ENCODE measurements at places on chromosomes 4 and X.
A peak's percentile ranks its signal among the peaks of the same experiment; 100 is the strongest.

GRCh38 chrX:39258331-39258730 lies 457.1 kb downstream of the MID1IP1 start:
- DNase-seq, result no peak

DNA sequence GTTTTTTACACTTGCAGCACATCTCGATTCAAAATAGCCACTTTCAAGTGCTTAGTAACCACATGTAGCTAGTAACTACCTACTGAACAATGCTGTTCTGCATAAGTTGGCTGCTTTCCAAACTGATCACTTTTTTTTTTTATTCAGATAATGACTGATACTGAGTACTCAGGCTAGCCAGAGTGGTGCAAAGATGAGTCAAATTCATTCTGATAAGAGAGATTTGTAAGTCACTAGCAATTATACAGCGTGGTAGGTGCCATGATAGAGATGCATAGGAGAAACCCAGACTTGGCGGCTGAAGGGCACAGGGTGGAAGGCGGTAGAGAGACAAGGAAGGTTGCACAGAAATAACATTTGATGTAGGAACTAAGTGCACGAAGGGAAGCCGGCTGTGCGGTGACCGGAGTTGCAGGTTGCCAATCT lies 357 bp upstream of the IGBP1 start:
- no peak for DNase-seq

GRCh38 chrX:154484255-154485149 lies 1.9 kb downstream of the UBL4A start:
- DNase-seq, result no peak

- DNase-seq, result no peak
Observed at GRCh38 chr4:108651014-108651791, 804 bp downstream of the OSTC start.

GRCh38 chr4:101421386-101421785 lies 74.1 kb upstream of the PPP3CA start:
- no peak for DNase-seq

- DNase-seq, result no peak
Observed at GRCh38 chr4:81688085-81688484, 216.4 kb upstream of the RASGEF1B start.

DNA sequence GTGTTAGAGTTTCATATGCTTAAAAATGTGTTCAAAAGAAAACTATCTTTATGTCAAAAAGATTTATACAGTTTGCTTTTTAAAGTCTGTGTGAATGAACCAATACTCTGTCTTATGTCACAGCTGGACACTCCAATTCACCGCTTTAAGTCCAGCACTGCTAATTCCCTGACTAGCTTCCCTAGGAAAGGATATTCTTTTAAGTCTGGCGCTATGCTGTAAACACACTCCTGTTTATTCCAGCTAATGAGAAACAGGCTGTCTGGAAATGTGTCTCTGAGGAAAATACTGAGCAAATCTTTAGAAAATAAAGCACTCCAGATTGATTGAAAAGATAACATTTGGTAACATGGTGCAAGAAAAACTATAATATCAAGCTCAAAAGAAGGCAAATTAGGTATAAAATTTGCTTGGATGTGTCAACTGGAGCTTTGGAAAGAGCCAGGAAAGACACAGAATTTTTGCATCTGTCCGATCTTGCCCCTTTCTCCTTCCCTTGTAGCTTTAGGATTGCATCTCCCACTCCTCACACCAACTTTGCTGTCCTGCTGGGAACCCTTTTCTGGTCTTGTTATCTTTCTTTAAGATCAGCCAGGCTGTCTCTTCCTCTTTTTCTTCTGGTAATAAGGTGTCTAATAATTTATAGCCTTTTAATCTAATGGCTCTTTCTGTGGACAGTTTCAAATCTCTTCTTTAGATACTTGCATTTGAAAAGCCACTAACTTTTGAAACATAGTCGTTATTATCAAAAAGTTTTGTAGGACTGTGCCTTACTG lies 40.9 kb upstream of the VEGFC start:
- no peak for DNase-seq

- no peak for DNase-seq
Observed at GRCh38 chrX:109974906-109975655, 27.8 kb upstream of the TMEM164 start.

GRCh38 chrX:13069771-13070416 lies 25.5 kb upstream of the FAM9C start:
- no peak for DNase-seq

- DNase-seq, result no peak
Observed at GRCh38 chr4:82624819-82625218, 63.0 kb upstream of the TMEM150C start.

DNA sequence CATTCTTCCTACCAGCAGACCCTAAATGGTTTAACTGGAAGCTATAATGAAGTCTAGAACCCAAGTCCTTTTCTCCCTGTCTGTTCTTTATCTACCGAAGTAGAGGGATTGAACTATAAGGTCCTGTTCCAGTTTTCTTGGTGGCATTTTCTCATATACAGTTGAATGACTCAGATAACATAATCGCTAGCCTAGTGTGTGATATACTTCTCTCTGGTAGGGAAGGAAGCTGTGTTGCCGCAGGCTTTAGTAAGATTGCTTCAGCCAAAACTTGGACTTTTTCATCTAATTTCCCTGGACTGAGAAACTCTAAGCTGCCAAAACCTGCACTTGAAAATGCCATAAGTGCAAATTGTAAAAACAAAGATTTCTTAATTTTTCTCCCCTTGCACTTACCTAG lies 123.4 kb downstream of the NWD2 start:
- DNase-seq, result no peak

GRCh38 chrX:82627568-82627967 lies 880.5 kb upstream of the POU3F4 start:
- no peak for DNase-seq

DNA sequence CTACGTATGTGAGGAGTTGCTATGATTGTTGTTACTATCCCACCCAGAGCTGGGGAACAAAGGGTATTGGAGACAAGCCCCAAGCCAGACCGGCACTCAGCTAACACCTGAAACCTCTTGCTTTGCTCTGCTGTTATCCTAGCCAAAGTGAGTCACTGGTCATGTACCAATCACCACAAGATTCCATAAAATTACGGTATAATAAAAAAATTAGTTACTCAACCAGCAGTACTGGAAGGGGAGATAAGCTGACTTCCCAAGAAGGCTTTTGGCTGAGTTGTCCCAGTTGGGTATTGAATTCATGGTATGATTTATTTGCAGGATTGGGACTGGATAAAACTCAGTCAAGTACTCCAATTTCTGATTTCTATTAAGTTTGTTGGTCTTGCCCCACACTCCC lies 5.3 kb downstream of the EDA2R start:
- no peak for DNase-seq

DNA sequence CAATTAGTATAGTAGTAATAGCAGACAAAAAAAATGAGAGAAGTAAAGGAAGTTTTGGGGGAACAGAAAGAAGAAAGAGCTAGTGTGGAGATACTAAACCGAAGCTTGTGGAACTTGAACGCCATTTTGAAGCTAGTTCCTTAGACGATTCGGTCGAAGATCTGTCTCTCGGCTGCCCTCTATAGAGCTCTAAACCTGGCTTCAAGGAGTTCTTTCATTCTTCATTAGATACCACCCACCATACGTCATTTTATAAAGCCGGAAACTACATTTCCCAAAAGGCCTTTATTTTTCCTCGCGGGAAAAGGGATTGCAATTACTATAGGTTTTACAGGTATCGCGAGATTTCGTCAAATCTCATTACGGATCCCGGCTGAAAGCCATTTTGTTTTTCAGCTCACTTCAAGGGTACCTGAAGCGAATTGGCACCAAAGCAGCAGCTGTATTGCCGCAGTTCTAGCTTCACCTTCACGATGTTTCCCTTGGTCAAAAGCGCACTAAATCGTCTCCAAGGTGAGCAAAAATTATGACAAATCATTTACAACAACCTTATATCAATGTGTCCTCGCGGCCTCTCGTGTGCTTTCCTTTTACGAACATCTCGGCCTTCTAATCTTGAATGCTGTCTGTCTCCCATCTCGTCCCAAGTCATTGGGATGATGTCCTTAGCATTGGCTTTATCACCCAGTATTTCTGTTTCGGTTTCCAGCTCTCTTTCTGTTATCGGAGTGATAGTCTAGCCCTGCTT lies at the start of gene COX7B:
COX7B (plus strand) TSS at position 388 of the 748 bp plus-strand sequence; CDS start at position 474, 86 bp downstream.
- peak; percentile 89 for DNase-seq

- no peak for DNase-seq
Observed at GRCh38 chr4:156971165-156971675, 379 bp downstream of the PDGFC start.

All from central memory CD4-positive, alpha-beta T cell (primary cell).